ENCODE measurements at places on chromosomes 1 and 21.

- ATAC-seq, result no peak
Measured at GRCh38 chr1:202623075-202623474, 87.2 kb downstream of the SYT2 start.

DNA sequence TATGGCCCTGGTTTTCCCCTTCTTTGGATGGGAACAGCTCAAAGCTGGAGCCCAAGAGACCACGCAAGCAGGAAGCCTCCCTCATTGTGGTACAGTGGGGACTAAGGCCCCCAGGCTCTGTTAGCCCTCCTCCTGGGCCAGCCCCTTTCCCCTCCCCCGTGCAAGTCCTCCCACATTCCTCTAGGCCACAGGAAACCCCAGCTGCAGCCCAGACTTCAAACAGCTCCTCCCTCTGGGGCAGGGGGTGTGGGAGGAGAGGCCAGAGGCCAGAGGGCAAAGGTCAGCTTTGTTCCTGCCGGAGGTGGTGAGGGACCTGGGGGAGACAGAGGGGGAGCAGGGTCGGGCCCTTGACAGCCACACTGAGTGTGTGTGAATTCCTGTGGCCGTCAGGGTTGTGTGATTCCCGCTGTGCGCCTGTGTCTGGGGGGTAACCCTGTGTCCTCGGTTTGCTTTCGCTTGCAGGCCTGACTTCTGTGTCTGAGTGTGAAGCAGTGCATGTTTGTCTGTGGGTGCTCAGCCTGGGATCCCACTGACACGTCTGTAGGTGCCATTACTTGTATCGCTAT, 3.4 kb upstream of the AHDC1 start:
- ATAC-seq, result no peak

- ATAC-seq, result no peak
Measured at GRCh38 chr1:20462397-20462796, 23.6 kb downstream of the CAMK2N1 start.

GRCh38 chr1:207014728-207015127, 17.8 kb downstream of the C1orf116 start:
- ATAC-seq, result no peak

DNA sequence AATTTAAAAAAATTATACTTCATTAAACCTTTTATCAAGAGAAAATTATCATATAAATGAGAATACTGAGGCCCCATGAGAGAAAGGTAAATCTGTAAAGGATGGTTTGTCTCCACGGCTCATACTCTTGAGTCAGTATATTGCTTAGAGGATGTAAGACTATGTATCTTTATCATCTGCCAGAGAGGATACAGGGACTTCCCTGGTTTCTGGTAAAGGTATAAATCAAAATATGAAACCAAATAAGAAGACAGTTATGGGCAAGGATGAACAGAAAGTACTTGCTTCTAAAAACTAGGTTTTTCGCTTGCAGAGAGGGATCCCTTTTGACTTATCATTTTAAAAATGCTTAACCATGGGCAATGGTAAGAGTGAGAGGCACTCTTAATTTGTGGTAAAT, 112.4 kb downstream of the POU2F1 start:
- ATAC-seq, result no peak

GRCh38 chr1:37240897-37241296, 206.6 kb upstream of the GRIK3 start:
- ATAC-seq, result no peak

DNA sequence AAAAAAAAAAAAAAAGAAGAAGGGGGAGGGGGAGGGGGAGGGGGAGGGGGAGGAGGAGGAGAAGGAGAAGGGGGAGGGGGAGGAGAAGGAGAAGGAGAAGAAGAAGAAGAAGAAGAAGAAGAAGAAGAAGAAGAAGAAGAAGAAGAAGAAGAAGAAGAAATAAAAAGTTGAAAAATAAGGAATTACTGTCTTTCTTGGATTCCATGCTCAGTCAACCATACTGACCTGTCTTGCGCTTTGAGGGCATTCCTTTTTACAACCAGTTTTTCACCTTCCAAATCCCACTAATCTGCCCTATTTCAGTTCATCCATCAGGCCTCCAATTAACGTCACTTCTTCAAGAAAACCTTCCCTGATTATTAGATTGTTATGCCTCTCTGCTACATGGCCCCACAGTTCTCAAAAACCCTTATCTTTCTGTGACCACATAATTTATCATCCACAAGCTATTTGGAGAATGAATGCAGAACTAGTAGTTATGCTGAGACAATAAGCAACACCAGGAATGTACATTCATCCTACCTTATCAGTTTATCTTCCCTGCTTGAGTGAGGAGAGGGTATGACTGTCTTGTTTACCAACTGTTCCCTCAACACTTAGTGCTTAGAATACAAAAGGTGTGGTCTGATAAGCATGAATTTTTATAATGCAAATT, 57.5 kb upstream of the GUCA2A start:
- ATAC-seq, result no peak

- ATAC-seq, result no peak
Measured at GRCh38 chr1:202215472-202216130, 22.0 kb downstream of the LGR6 start.

- ATAC-seq, result no peak
Measured at GRCh38 chr1:178644308-178645120, 80.5 kb upstream of the RALGPS2 start.

DNA sequence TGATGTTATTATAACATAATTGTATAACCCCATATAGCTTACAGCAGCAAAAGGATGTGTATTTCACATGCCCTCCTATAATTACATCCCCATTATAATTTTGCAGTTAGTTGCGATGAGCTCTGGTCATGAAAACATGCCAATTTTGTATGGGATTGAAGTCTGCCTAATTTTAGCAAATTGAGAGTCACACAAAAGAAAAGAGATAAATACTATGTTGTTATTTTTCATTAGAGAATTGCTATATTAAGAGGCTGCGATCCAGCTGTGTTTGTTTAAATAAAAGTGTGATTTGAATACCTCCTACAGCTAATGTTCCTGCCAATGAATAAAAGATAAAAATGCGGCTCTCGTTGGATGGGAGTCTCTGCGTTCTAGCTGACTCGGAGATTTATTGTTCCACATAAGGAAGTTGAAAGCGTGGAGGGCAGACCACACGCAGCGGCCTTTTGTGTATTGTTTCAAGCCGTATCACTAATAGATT, 461.0 kb upstream of the NFIA start:
- no peak for ATAC-seq

- ATAC-seq, result no peak
Measured at GRCh38 chr1:242522996-242523718, 1.3 kb downstream of the PLD5 start.

DNA sequence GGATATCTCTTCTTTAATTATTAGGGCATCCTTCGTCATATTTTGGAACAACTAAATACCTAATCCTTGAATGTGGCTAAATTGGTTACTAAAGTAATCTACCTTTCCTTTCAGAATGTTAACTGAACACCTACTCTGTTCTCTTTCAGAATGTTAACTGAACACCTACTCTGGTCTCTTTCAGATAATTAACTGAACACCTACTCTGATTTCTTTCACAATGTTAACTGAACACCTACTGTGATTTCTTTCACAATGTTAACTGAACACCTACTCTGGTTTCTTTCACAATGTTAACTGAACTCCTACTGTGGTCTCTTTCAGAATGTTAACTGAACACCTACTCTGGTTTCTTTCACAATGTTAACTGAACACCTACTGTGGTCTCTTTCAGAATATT, 21.9 kb downstream of the RAB7B start:
- no peak for ATAC-seq

DNA sequence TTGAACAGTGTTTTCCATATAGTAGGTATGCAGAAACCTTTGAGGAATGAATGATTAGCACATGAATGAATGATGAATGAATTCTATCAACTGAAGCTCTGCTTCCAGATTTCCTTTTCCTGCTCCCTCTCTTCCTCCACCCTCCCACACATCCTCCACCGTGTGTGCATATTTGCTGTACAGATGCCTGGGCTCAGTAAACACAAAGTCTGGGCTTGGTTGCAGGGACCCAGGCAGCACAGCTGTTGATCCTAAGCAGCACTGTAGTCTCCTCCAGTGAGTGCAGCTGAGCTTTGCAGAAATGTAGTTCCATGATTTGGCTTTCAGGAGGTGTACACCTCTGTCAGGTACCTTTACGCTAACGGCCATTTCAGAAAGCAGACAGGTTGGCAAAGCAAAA, 611.7 kb downstream of the NUF2 start:
- ATAC-seq, result no peak

- no peak for ATAC-seq
Measured at GRCh38 chr1:162065016-162065415, 4.5 kb upstream of the NOS1AP start.

DNA sequence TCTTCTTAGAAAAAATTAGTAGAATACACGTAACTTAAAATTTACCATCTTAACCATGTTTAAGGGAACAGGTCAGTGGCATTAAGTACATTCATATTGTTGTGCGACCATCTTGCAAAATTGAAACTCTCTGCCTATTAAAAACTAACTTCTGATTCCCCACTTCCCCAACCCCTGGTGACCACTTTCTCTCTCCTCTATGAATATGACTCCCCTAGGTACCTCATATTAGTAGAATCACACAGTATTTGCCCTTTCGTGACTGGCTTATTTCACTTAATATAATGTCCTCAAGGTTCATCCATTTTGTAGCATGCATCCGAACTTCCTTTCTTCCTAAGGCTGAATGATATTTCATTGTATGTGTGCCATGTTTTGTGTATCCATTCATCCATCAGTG, 15.1 kb upstream of the TARBP1 start:
- peak; percentile 67 for ATAC-seq

DNA sequence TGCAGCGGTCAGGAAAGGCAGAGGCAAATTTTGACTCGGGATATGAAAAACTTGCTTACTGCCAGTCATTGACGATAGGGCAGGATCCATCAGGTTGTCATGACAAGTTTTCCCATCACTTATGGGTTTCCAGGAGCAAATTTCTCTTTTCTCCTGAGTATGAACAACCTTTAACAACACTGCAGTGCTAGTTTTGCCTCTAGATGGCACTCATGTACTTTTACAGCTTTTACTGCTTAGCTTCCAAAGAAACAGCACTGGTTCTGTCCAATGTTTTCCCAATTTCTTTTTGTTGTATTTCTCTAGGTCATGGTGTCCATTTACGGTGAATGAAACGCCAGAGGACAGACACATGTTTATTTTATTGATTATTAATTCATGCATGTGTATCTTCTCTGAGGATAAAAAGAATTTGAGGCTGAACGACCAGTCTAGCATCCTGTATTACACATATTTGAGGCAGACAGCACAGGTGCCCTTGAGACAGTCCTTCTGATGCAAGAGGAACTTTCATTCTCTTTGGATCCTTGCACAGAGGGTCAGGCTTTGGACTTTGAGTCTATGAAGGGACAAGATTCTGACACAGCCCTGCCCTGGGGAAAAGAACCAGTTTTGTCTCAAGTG, 112.3 kb upstream of the TRABD2B start:
- ATAC-seq, result no peak

DNA sequence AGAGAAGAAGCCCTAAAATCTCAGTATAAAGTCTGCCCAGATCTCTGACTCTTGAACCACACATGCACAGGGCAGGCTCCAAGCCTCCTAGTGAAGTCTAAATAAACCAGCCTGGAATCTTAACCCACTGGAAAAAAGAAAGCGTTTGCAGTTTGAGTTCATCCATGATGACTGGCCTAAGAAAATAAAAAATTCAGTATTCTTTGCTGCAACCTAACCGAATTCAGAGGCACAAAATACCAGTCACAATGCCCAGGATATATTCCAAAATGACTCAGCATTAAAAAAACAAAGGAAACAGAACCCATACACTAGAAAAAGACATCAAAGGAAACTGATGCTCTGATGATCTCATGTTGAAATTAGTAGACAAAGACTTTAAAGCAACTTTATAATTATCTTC, 269.2 kb downstream of the SDCCAG8 start:
- no peak for ATAC-seq

DNA sequence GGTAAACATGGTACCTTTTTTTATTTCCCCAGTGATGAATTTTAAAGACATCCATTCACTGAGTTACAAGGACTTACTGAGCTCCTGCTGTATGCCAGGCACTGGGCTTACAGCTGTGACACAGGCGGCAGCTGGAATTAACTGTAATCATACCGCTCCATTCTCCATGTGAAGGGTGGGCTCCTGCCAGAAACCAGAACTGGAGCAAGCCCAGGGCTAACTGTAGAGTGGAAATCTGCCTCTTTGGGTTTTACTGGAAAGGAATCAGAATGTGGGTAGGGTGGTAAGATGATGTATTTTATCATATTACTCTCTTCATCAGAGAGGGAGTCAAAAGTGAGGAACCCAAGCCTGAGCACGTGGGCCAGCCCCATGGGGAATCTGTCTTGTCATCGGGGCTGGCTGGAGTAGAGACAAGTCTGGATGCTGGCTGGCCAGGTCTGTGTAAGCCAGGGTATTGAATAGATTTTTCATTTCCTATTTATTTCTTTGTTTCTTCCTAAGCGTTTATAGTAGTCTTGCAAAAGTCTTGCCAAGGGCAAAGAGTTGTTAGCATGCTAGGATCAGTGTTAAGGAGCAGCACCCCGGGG, 21.5 kb downstream of the FGGY start:
- ATAC-seq, result no peak

DNA sequence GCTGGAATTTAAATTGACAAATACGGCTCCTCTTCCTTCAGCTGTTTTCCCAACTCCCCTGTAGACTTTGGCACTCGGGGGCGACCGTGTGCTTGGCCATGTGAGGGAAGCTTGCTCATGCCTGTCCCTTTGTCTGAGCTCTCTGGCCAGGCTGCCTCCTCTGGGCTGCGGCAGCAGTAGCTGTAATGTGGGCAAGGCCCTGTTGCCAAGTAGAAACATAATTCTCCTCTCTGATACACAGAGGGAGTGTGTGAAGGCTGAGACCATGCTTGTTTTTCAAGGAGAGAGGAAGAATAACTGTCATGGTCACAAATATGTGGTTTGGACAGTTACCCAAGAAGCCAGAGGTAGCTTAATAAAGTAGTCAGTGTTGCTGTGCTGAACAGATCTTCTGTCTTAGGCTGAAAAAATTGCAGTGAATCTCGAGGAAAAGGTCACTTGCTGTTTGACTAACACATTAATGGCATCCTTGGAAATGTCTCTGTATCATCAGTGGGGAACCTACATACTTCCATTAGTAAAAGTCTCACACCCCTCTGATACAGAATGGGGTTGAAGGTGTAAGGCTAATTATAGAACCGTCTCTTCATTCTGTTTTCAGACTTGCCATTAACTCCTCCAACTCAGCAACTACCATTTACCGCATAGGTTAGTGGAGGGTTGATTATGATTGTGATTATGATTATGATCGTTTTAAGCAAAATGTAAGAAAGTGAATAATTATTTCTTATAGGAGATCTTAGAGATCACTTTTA, 94.6 kb downstream of the TGFB2 start:
- no peak for ATAC-seq

- ATAC-seq, result no peak
Measured at GRCh38 chr1:240030236-240030635, 61.4 kb upstream of the FMN2 start.

DNA sequence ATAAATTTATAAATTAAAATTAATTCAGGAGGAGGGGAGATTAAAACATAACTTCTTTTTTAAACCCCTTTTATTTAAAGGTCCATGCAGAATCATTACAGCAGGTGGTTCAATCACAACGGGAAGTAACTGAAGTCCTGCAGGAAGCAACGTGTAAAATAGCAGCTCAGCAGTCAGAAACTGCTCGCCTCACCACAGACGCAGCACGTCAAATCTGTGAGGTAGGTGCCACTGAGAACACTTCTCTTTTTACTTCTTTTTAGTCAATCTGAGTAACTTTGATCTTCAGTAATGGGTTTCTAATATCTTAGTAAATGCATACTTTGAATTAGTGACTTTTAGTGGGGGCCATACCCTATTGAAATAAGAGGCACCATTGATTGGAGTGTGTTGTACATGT, 87.0 kb downstream of the CEP350 start:
- ATAC-seq, result no peak

- ATAC-seq, result no peak
Measured at GRCh38 chr1:69523032-69523431, 44.7 kb upstream of the LRRC7 start.

- no peak for ATAC-seq
Measured at GRCh38 chr1:91821126-91821868, 64.7 kb downstream of the TGFBR3 start.

Data from stimulated activated memory B cell treated with anti-CD40 and anti-IgM and Interleukin-4, amounts not matched to agents 10 μg/mL and 1 μg/mL and 100 μg/mL, for 72 hours (primary cell).